ENCODE measurements at places on chromosomes 1 and 21.

GRCh38 chr21:45709173-45709572 lies 65.6 kb downstream of the PCBP3 start:
- no peak for DNase-seq

GRCh38 chr21:21045518-21045917 lies 47.3 kb downstream of the NCAM2 start:
- no peak for DNase-seq

DNA sequence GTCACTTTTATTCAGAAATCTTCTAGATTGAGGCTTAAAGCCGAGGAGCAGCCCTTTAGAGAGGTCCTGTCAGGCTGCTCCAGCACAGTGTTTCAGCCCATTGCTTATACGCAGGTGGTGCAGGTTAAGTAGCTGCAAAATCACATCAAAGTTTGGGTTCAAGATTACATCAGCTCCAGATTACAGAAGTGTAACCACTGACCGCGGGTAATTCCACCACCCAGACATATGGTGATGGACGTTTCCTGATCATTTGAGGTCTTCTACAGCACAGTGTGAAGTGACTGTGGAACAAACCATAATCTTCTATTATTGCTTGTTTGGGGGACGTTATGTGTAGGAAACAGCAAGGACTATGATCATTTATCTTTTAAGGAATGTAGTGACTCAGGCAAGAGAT lies 11.8 kb downstream of the C1orf115 start:
- no peak for DNase-seq

DNA sequence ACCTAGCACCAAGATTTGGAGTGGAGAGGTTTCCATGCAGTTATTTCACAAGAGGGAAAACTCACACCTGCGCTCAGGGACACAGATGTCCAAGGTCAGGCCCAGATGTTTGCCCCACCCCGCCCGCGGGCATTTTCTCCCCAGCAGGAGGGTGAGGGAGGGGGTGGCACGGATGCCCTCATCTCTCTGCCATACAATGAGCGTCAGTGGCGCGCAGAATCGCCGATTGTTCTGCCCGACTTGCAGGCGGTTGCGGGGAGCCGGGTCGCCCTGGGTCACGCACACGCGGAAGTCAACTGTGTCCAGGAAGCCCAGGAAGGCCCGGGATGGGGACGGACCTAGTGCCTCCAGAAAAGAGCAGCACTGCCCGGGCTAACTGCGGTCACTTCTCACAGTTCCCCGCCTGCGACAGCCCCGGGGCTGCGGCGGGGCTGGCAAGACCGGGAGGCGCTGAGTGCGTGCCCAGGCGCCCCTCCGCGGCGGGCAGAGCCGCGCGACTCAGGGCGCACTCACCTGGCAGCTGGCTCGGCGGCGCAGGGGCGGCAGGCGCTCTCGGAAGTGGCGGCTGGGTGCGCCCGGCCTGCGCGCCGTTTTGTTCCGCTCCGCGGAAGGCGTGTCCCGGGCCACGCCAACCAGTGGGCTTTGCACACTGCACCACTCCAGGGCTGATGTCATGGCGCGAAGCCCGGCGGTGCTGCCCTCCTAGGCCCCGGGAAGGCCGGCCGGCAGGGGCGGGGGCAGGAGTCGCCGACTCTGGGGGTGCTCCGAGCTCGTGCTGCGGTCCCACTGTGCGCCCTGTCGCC lies at the start of gene CSRP1:
CSRP1 (minus strand) TSS at position 567 of the 803 bp plus-strand sequence. CDS start 10,820 bp downstream, outside the sequence.
- DNase-seq = peak; percentile 62

GRCh38 chr1:108079440-108080025 lies 114.6 kb upstream of the VAV3 start:
- DNase-seq = no peak

DNA sequence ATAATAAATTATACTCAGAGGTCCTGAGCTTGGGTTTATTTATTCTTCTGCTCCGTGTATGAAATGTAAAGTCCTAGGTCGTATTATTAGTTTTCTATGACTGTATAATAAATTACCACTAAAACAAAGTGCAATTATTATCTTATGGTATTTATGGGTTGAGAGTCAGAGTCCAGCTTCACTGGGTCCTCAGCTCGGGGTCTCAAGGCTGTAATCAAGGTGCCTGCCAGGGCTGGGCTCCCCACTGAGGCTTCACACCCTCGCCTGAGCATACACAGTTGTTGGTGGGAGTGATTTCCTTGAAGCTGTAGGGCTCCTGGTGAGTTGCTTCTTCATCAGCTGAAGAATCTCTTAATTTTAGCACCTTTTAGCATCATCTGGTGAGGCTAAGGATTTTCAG lies 15.2 kb downstream of the UBASH3A start:
- DNase-seq = no peak

- DNase-seq = no peak
These were observed 488.4 kb downstream of the DISC1 start for GRCh38 chr1:232114985-232115384.

DNA sequence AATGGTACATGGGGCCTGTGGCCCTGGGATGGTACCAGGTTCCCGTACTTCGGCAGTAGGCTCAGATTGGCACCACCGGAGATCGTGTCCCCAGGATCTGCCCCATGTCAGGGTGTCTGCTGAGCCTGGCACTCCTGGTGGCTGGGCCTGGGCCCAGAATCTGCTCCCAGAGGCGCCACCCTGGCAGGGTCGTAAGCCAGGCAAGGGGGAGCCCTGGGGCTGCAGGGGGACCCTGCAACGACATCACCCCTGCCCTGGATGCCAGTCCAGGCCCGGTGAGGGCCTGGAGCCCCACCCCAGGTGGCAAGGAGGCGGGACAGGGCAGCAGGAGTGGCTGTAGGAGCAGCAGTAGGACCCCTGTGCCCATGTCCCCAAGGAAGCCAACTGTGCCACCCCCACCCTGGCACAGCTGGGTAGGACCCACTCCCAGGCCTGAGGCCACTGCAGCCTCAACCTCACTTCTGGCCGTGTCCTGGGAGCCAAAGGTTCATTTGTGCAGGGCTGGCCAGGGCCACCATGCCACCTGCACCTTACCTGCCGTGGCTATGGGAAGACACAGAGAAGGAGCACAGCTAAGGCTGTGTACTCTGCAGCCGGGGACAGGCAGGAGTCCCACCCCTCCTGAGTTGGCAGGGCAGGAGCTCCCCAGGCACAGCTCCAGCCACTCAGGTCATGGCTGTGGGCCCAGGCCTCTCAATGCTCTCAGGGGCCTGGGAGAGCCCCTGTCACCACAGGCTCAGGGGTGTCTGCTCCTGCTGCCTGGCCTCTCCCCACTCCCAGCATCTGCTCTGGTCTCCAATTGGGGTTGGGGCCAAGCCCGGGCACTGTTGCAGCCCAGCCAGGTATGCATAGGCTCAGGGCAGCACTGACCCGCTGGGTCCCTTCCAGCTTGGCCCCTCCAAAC lies 141.7 kb downstream of the EIF4G3 start:
- no peak for DNase-seq

DNA sequence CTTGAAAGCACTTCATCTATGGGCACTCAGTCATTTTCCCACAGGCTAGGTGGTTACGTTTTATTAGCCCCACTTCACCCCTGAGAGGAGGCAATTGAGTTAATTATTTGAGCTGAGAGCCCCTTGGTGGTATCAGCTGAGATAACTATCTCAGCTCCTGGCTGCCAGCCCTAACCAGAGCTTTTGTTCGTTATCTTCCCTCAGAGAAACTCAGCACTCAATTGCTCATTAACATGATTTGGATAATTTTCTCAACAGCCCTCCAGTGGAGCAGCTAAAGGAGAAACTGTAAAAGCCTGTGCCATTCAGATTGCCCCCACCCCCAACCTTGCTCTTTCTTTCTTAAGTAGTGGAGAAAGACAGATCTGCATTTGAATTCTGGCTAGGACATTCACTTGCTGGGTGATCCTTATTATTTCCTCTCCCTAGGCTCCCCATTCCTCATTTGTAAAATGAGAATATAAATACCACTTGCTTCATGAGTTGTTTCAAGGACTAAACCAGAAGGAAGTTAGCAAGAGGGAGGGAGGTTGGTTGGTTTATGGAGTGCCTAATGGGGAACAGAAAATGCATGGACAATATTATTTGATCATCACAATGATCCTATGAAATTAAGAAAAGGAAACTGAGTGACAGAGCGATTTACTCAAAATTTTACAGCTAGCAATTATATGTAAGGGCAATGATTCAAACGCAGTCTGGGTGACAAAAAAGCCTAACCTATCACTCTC lies 218.7 kb upstream of the FGGY start:
- no peak for DNase-seq

GRCh38 chr1:68525781-68526180 lies 28.9 kb upstream of the DEPDC1 start:
- peak; percentile 76 for DNase-seq

DNA sequence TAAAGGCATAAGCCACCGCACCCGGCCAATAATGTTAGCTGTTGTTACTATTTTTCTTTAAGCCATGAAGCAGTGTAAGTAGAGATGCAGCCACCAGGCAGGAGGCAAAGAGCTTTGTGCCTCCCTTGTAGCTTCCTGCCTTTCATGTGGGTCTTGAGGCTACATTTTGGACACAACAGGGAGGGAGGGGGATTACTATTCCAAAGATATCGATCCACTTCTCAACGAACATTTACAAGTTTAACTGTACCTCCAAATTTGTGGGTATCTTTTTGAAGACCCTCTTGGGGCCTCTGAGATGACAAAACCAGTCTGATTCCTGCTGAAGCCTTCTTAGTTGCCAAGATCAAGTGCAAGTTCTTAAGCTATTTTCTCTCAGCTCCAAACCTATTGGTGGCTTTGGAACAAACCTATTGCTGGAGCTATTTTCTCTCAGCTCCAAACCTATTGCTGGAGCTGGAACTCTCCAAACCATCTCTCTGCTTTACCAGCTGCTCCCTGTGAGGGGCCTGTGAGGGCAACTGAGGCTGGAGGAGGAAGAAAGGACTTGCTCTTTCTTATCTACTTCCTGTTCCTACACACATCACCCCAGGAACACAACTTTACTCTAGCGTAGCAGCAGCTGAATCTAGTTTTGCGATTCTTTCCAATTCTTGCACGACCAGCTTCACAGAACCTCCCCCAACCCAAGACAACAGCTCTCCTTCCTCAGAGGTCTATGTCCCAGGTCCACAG lies 16.1 kb upstream of the RCAN3 start:
- DNase-seq = no peak

DNA sequence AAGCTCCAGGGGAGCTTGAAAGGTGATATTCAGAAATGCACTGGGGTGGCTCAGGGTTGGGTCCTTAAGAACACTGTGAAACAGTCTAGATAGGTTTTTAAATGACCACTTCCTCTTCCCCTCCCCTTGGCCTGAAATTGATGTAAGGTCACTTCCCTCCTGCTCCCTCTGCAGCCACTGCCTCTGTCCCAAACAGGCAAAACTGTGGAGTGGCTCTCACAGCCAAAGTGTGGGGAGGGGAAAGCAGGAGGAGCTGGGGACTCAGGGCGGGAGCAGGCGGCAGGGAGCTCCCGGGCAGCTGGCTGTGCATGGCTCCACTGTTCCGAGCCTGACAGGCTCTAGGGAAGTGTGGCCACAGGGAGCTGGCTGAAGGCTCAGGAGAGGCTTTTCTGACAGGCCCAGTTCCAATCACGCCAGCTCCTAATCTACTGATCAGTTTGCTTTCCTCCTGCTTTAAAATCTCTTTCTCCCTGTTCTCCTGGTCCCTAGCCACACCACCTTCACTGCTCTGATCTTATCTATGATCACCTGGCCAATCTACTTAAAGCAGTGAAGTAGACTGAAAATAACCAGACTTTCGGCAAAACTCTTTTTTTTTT lies 5.1 kb upstream of the CSRP1 start:
- DNase-seq = peak; percentile 94

GRCh38 chr1:51937112-51937511 lies 53.4 kb downstream of the RAB3B start:
- DNase-seq = no peak

- no peak for DNase-seq
These were observed 341.5 kb upstream of the CHRM3 start for GRCh38 chr1:239044829-239045228.

DNA sequence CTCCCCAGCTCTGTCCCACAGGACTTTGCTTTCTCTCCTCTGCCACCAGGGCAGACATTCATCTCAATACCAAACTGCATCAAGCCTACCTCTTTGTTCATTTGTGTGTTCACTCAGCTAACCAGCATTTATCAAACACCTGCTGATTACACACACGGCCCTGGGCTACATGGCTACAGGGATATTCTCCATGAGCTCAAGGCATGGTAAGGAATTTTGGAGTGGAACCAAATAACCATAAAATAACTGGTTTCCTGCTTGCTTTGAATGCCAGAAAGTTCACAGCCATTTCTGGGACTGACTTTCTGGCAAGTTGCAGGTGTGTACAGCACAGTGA lies 54.6 kb downstream of the LDLRAD2 start:
- peak; percentile 2 for DNase-seq

DNA sequence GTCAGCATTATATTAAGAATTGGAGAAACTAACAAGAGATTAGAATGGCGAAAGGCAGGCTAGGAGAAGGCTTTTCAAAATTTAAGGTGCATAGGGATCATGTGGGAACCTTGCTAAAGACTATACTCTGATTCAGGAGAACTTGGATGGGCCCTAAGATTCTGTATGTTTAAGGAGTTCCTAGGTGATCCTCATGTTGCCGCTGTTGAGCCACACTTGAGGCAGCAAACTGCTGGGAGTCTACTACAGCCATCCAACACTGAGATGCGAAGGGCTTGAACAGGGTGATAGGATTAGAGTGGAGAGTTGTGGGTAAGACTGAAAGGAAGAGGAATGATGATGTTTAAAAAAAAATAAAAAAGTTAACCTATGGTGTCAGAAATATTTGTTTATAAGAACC lies 1013.2 kb downstream of the MRPL39 start:
- no peak for DNase-seq

GRCh38 chr1:119582801-119583200 lies 65.3 kb downstream of the ZNF697 start:
- DNase-seq = peak; percentile 43

GRCh38 chr1:70353601-70354331 lies 756 bp downstream of the ANKRD13C start:
- peak; percentile 6 for DNase-seq

DNA sequence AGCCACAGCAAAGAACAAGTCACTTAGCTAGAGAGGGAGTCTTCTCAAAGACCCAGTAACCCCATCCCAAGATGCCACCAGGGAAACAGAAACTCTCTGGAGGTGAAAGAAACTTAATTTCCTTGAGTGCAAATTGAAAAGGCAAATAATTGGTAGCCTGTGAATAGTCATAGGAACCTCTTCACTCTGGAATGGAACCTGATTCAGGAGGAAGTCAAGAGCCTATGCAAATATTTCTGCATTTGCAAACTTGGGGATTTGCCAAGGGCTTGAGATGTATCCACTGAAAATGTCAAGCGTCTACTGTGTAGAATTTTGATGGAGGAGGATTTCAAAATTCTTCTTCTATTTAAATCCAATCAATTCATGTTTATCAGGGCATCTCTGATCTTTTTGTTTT lies 5.7 kb downstream of the HIVEP3 start:
- no peak for DNase-seq

GRCh38 chr1:62437273-62437940 lies 558 bp downstream of the USP1 start:
- DNase-seq = no peak

DNA sequence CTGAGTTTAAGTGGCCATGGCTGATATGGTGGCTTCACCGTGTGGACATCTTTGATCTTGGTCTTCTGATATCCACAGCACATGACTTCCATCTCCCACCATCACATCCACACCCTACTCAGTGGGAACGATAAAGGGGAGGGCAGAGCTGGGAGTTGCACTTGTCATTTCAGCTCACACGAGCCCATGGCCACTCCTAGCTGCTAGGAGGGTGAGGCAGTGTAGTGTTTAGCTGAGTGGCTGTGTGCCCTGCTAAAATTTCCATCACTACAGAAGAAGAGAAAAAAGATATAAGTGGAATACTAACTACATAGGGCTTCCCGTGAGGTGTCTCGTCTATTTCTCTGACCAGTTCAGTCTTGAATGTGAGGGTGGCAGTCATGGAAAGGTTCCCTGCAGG lies 123.3 kb upstream of the EDN2 start:
- no peak for DNase-seq

Measured in LNCaP clone FGC (cell line).